Activated T-helper 9 cell treated with anti-CD3 and anti-CD28 coated beads, Interleukin-2, amount 50 U/mL, for 16 hours (primary cell): ENCODE measurements at places on chromosomes 2 and 18.

- DNase-seq = no peak
Observed at GRCh38 chr2:128280901-128281321, 37.8 kb downstream of the HS6ST1 start.

DNA sequence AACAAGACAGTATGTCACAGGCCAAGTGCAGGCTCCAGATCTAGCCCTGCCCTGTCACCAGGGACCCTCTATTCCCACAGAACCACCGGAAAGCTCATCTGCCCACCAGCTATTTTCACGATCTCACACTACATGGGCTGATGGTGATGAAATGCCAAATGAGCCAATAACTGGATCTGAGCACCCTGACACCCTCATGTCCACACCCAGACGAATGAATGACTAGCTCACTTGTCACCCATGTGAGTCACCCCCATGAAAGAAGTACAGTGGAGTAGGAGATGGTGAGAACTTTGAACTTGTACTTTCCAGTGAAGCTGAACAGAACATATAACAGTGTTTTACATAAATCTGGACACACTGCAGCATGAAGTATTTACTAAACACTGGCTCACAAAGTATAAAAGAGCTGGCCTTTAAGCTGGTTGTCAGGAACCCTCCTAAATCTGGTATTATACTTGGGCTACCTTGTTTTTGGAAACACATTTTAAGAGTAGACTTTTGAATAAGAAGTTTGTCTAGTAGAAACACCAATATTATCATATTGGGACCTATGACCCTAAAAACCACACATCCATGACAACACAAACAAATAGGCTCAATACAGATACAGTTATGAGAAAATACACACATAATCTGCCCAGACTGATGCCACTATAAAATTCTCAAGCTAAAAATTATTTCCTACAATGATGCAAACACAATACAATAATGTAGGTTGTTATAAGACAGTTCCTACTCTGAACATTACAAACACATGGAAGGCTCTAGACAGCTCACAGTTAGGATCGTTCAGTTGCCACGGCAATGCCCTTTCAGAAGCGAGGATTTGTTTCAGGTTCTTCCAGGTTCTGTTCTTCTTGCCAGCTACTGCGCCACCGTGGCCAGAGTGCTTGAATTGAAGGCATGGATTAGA is 19.0 kb downstream of the INO80C start:
- DNase-seq = no peak

GRCh38 chr18:52174220-52174619 is 165.8 kb upstream of the DCC start:
- no peak for DNase-seq

DNA sequence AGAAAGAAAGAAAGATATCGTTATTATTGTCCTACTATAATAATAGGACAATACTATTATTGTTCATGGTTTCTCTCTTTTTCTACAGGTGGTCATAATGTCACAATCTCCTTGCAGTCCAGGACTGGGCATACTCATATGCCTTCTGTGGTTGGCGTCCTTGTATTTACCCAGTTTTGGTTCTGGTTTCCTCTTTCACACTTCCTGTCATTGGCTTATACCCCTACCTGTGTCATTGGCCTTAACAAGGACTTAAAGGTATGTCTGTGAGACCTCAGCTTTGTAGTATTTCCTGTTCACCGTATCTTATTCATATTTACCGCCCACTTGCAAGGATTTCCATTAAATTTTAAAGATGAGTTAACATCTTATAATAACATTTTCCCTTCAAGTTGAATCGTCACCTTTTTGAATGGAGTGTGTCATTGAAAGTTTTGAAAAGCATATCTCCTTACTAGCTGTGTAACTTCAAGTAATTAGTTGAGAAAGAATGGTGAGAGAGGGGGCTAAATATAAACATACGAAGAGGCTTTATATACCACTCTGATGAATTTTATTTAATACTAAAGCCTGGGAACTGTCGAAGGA is 36.5 kb upstream of the HTR2B start:
- no peak for DNase-seq

DNA sequence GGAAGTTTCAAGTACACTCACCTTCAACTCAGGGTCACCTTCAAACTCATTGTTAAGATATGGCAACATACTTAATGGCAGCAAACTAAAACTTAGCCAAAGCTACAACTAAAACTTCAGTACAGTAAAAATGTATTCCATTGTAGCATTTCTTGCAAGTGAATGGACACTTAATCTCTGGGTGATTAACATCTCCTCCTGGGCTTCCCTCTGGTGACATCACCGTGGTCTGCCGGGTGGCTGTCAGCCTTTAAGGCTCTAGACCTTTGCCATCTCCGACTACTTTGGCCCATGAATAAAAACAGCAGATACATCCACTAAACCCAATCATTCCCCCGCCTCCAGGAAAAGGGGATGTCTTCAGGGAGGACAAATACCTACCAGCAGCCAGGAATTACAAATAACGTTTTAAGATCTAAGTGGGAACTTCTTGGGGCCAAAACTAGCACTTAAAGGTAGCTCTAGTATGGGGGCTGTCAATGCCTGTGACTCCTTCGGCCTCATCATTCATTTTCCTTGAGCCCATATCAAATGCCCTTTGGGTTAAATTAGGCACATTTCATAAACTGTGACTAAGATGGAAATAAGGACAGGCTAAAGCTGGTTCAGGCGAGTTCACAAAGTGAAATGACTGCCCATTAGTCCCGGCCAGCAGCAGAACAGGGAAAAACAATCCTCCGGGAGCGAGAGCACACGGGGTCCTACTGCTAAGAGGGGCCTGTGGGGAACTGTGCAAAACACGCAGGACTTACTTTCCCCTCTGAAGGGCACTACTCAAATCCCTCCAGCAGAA is 1.1 kb downstream of the TFCP2L1 start:
- no peak for DNase-seq

- no peak for DNase-seq
Observed at GRCh38 chr2:240593703-240594451, 7.3 kb downstream of the CAPN10 start.

GRCh38 chr2:185625604-185626003 is 113.0 kb upstream of the FSIP2 start:
- no peak for DNase-seq

DNA sequence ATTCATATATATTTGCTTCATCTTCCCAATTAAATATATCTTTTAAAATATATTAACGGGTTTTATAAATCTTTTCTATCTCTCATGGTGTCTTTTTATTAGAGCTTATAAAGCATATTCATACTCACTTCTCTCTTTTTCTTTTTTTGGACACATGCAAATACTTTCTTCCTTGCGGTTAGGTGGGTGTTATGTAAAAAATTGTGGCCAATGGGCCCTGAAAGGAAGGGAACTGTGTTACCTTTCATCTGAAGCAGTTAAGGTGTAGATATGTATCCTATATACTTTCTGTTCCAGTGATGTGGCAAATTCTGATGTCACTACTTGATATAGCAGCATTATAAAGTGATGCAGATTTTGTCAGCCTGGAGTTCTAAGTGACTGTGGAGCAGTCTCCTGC is 714.5 kb downstream of the PLCL1 start:
- no peak for DNase-seq

- no peak for DNase-seq
Observed at GRCh38 chr2:20235655-20236305, 10.8 kb upstream of the SDC1 start.

DNA sequence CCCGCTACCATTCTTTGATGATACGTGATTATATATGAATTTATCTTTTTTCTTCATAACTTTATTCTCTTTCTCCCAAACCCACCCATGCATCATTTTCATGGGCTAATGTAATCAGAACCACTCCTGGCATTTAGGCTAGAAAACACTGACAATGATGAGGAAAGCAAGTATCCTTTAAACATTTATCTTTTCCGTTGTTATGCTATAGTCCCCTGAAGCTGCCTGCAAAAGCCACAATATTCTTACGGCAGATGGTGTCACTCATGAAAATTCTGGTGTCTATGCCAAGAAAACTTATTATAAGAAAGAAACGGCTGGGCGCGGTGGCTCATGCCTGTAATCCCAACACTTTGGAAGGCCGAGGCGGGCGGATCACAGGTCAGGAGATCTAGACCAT is 221.8 kb upstream of the CTAGE1 start:
- no peak for DNase-seq

- DNase-seq = no peak
Observed at GRCh38 chr18:73220663-73221062, 352.9 kb upstream of the NETO1 start.
